Hematopoietic multipotent progenitor cell treated with erythropoietin and hydrocortisone succinate and interleukin-3 and kit ligand, for 6 days (in vitro differentiated cells): ENCODE measurements at places on chromosomes 6 and 20.

GRCh38 chr6:166526937-166527336, 59.5 kb downstream of the RAMACL start:
- no peak for DNase-seq

DNA sequence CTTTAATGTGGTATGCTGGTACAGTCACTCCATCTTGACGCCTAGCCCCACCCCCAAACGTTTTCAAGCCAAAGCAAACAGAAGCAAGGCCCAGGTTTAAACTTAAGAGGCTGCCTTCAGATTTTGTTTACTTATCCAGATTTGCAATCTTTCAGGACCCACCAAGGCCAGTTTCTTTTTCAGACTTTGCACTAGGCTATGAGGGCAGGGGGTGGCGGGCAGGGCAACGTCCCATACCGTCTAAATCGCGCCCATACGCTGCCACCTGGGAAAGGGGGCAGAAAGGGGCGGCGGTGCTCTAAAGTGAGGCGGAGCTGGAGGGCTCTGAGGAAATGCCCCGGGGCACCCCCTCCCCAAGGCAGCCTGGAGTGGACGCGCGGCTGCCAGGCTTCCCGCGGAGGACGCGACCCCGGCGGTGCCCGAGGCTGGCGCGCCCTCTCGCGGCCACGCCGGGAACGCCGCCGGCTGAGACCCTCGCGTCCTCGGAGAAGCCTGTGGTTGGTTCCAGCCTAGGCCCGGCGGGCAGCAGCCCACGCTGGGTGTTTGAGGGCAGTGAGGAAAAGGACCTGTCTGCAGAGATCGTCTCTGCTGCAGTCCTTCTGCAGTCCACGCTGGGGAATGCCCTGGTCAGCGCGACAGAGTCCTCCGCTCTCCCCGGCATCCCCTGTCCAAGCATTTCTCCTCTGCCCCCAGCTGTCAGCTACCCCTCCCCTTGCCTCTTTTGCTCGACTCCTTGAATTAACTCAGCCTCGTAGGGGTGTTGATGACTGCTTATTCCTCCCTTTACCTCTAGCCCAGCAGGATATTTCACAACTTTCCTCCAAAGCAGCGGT, 129.2 kb upstream of the PRND start:
- DNase-seq = peak; percentile 51

GRCh38 chr6:39128106-39128505, 13.1 kb upstream of the SAYSD1 start:
- DNase-seq = no peak

GRCh38 chr6:137975188-137975940, 108.3 kb downstream of the TNFAIP3 start:
- DNase-seq = peak; percentile 59

DNA sequence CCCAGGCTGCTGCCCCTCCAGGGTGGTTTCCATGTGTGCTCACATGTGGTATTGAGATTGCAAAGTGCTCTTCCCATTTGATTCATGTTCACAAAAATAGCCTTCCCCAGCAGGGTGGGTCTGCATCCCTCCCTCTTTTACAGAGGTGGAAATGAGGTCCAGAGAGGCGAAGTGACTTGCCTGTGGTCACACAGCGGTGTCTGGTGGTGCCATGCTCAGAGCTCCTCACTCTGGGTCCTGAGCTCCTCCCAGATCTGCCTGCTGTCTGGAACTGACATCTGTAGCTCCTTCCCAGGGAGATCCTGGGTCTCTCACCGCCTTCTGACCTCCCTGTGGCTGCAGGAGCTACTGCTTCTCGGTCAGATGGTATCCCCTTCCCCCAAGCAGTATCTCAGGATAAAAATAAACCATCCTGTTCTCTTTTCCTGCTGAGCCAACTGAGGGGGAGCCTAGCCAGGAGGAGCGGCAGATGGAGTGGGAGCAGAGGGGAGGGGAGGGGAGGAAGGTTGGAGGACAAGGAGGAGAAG, 11.9 kb downstream of the CD40 start:
- no peak for DNase-seq

GRCh38 chr6:88867841-88868731, 95.3 kb downstream of the RNGTT start:
- DNase-seq = no peak

DNA sequence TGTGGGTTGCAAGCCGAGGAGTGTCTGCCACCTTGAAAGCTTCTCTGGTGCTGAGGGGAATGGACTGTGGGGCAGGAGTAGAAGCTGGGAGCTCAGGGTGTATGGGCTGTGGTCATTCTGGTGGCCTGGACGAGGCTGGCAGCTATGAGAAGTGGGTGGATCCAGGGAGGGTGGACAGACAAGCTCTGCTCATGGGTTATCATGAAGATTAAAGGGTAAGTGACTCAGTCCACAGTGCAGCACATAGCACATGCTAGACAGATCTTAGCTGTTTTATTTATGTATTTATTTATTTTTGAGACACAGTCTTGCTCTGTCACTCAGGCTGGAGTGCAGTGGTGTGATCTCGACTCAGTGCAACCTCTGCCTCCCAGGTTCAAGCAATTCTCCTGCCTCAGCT, 13.8 kb downstream of the RSPO4 start:
- no peak for DNase-seq

- DNase-seq = no peak
These were observed 118.3 kb downstream of the SLC24A3 start for GRCh38 chr20:19330731-19331130.

- no peak for DNase-seq
These were observed 4.9 kb downstream of the PREP start for GRCh38 chr6:105397987-105398386.

DNA sequence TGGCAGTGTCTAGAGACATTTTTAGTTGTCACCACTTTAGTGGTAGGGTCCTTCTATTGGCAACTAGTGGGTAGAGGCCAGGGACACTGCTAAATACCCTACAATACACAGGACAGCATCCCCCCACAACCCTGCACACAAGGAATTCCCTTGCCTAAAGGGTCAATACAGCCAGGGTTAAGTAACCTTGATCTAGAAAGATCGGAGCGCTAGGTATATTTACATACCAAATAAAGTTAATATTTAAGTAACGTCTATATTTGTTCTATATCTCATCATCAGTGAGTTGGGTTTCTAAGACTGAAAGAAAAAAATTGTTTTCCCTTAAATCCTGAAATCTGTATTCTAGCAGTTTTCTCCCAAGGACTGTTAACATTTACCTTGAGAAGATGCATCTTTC, 16.1 kb downstream of the BFSP1 start:
- DNase-seq = no peak

- peak; percentile 60 for DNase-seq
These were observed 7.8 kb downstream of the RBCK1 start for GRCh38 chr20:415820-416322.

GRCh38 chr6:112618849-112619248, 271.7 kb downstream of the RFPL4B start:
- no peak for DNase-seq

DNA sequence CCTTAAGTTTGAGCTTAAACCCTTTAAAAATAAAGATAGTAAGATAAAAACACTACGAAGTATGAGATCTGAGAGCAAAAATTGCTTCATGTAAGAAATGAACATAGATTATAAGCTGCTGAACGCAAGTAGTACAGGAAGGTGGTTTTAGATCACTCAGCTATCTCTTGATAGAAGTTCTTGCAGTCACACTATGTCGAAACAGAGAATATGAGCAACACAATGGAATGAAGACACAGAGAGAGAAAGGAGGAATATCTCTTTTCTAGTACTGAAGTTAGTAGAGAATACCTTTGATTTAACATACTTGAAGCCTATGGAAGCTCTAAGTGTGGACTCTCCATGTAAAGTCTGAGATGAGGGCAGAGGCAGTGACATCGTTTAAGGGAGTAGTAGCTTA, 162.7 kb downstream of the CDK19 start:
- no peak for DNase-seq

DNA sequence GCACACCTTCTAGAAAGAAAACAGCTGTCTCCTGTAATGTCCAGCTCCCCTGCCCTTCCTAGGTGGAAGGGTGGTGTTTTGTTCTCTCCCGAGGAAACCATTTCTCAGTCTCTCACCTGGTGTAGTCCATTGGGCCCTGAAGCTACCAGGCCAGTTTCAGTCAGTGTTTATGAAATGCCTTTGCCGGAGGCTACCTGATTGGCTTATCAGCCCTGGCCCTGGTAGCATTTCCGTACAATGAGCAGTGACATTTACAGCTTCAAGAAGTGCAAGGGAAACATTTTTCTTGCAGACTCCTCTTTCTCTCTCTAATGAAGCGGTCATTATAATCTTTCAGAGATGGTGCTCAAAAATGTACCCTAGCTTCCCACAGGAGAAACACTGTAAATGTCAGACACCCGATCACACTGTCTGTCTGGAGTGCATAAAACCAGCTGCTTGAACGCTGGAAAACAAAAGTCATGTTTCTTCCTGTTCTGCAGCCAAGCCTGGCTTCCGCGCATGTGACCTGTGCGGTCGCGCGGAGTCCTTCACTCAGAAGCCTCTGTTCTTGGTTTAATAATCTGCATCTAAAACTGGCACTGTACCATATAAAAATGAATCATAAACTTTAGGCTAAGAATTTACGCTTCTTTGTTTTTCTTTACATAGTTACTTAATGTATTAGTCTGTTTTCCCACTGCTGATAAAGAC, 28.4 kb upstream of the SAYSD1 start:
- no peak for DNase-seq

DNA sequence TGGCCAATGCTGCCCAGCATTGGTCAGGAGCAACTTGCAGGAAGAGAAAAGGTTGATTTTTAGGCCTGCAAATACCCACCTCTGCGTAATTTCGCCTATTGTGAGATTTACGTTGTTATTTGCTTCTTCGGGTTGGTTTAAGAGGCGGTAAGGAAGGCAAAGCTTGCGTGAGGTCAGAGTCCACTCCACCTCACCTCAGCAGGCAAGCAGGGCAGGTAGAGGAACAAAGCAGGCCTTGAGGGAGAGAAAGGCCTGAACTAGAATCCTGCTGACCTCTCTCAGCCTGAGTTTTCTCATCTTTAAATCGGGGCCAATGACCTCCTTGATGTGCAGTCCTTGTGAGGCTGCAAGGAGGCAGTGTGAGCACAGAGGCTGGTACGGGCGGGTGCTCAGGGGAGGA, 239.1 kb downstream of the CDC5L start:
- no peak for DNase-seq

DNA sequence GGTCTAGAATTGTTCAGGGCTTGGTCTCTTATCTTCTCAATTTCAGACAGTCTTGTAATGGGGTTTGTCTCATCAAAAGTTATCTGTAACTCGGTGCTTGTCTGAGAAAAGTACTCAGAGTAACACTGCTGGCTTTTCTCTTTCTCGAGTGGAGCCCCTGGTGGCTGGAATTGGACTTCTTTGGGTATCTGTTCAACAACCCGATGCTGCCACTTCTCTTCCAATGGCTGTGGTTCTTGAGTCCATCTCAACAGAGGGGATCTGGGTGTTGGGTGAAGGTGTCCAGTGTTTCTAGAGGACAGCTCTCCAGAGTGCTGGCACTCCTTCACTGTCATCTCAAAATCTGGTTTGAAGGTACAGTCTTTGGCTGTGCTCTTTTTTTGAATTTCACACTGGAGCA, 24.6 kb downstream of the DST start:
- peak; percentile 6 for DNase-seq

- DNase-seq = no peak
These were observed 10.3 kb downstream of the DUSP15 start for GRCh38 chr20:31859998-31860380.

GRCh38 chr6:106666282-106667021, 37.1 kb downstream of the QRSL1 start:
- DNase-seq = no peak

- no peak for DNase-seq
These were observed 3.4 kb downstream of the VARS2 start for GRCh38 chr6:30917487-30917886.

- no peak for DNase-seq
These were observed 561.3 kb downstream of the DHX35 start for GRCh38 chr20:39523405-39523804.
